ENCODE measurements at places on chromosomes 5 and 9. TPM values are rescaled to one million over a fixed set of nuclear protein-coding genes. Genes with fewer than 3 reads are reported as not detected.

DNA sequence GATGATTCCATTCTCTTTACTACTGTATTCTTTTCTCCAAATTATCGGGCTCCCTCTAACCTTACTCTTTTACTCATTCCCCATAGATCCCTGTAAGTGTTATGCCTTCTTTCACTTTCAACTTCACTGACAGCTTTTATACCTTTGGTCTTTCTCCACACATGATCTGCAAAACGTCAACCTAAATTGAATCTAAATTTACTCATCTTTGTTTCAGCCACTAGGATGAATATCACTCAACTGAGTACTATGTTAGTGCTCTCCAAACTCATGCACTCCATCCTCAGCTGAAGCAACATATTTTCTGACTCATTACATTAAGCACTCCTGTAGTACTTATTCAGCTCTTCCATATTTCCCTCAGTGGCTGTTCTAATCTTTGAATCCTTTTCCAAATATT lies 133.4 kb downstream of the ADAMTS19 start:
- H3K4me3 ChIP-seq = no peak overlapping the region
- no peak overlapping the region for H3K27ac ChIP-seq
- no peak for DNase-seq
- no peaks in the 10 kb centered on the region for H3K36me3 ChIP-seq
- no peaks in the 10 kb centered on the region for H3K4me1 ChIP-seq
- no peaks in the 10 kb centered on the region for H3K27me3 ChIP-seq

- no peaks in the 10 kb centered on the region for H3K36me3 ChIP-seq
- no peaks in the 10 kb centered on the region for H3K27me3 ChIP-seq
- no peak for DNase-seq
- no peaks in the 10 kb centered on the region for H3K4me1 ChIP-seq
- H3K4me3 ChIP-seq = no peak overlapping the region
- no peak overlapping the region for H3K27ac ChIP-seq
Measured at GRCh38 chr9:71096421-71097108, 24.9 kb downstream of the TRPM3 start.

DNA sequence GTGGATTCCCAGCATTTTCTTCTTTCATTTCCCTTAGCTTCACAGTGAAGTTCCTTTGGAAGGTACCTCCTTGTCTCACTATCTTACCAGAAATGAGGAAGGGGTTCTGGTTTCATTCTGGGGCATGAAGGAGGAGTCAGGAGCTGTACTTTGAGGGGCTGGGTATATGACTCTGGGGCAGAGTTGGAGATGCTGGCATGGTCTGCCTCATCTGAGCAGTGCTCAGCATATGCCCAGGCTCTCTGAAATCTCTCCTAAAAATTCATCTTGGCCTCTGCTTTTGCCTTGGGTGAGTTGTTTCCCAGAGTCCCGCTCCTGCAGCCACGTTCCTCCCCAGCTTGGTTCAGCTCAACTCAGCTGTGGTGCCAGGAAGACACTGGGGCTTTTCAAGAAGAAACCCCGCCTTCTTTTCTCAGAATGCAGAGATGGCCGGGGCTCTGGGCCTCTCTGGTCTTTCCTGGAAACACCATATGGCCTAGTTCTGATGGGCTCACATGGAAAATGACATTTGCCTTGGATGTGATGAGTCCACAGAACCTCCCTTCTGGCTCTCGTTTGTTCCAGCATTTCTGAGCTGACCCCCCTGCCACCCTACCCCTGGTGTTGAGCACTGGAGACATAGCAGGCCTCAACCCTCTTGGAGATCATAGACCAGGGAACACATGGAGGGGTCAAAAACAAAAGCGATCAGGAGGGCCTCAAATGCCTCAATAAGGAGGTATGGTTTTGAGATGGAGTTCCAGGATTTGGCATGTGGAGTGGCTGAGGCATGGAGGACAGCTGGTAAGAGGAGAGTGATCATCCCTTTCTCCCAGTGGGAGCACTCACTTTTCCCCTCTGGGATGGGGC lies 12.0 kb upstream of the TGFBR1 start:
- no peak overlapping the region for H3K4me3 ChIP-seq
- H3K4me1 ChIP-seq = no peaks in the 10 kb centered on the region

GRCh38 chr5:142404046-142404477 lies 79.2 kb upstream of the SPRY4 start:
- H3K4me1 ChIP-seq = peaks cover 4% of the 10 kb centered on the region
- no peaks in the 10 kb centered on the region for H3K36me3 ChIP-seq
- no peak overlapping the region for H3K4me3 ChIP-seq
- DNase-seq = no peak

- H3K27ac ChIP-seq = peak overlapping the region; percentile 95
- H3K27me3 ChIP-seq = no peaks in the 10 kb centered on the region
- DNase-seq = peak; percentile 73
- no peak overlapping the region for H3K4me3 ChIP-seq
Measured at GRCh38 chr5:147483961-147484707, 25.7 kb downstream of the DPYSL3 start.

GRCh38 chr9:132040246-132040645 lies 39.4 kb downstream of the MED27 start:
- no peaks in the 10 kb centered on the region for H3K27me3 ChIP-seq
- H3K4me3 ChIP-seq = no peak overlapping the region
- H3K36me3 ChIP-seq = no peaks in the 10 kb centered on the region

DNA sequence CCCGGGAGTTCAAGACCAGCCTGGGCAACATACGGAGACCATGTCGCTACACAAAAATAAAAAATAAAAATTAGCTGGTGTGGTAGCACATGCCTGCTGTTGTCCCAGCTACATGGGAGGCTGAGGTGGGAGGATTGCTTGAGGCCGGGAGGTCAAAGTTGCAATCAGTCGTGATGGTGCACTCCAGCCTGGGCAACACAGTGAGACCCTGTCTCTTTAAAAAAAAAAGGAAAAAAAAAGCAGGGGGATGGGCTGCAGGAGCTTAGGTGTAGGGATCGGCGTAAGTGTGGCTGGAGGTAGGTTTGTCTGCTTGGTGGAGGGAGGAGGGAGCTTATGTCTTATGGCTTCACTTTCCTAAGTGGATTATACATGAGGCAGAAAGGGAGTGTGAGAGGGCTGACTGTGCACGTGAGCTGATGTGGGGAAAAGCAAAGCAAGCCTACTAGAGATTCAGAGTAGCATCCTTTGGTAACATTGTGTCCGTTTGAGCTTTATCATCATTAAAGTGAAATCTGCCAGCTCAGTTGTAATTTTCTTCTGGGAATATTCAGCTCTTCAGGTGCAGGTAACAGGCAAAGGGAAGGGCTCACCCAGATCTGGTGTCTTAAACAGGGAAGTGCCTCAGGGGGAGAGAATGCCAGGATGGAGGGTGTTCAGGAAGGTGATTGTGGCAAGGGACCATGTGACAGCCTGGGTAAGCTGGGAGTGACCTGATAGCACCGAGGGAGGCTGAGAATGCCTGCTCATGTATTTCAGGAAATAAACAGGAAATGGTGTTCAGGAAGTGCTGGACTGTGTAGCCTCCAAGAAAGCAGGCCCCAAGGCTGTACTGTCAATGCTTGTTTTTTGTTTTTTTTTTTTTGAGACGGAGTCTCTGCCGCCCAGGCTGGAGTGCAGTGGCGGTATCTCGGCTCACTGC lies 17.6 kb upstream of the SETX start:
- H3K27ac ChIP-seq = peak overlapping the region; percentile 8
- no peaks in the 10 kb centered on the region for H3K27me3 ChIP-seq
- H3K4me1 ChIP-seq = peaks cover 5% of the 10 kb centered on the region
- peak; percentile 58 for DNase-seq

- H3K4me3 ChIP-seq = peak overlapping the region; percentile 50
- H3K4me1 ChIP-seq = no peaks in the 10 kb centered on the region
- peak; percentile 85 for DNase-seq
Measured at GRCh38 chr9:121299467-121300282, 31.7 kb downstream of the GSN start.

GRCh38 chr5:28468166-28468565 lies 1429.8 kb upstream of the CDH9 start:
- DNase-seq = no peak
- H3K4me1 ChIP-seq = no peaks in the 10 kb centered on the region
- no peak overlapping the region for H3K4me3 ChIP-seq
- no peaks in the 10 kb centered on the region for H3K36me3 ChIP-seq
- H3K27ac ChIP-seq = no peak overlapping the region

DNA sequence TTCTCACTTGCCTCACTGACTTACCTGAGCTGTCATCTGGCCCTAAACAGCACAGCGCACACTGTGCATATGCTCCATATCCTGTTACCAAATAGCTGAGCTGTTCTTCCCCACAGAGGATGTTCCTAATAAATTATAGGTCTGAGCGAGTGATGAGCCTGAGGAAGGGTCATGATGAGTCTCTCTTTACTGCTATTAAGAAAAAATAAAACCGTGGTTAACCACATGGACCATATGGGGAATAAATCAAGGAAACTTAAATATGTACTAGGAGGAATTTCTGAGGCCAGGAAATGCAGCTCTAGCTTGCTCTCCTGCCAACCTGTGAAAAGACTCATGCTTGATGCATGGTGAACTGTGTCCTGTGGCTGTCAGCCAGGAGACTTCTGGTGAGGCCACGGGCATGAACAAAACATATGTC lies 424.8 kb upstream of the DMAC1 start:
- no peaks in the 10 kb centered on the region for H3K36me3 ChIP-seq
- no peak for DNase-seq
- H3K4me3 ChIP-seq = no peak overlapping the region

GRCh38 chr5:152987131-152987530 lies 503.3 kb upstream of the GRIA1 start:
- no peak overlapping the region for H3K4me3 ChIP-seq
- H3K4me1 ChIP-seq = no peaks in the 10 kb centered on the region
- DNase-seq = no peak
- H3K27ac ChIP-seq = no peak overlapping the region

DNA sequence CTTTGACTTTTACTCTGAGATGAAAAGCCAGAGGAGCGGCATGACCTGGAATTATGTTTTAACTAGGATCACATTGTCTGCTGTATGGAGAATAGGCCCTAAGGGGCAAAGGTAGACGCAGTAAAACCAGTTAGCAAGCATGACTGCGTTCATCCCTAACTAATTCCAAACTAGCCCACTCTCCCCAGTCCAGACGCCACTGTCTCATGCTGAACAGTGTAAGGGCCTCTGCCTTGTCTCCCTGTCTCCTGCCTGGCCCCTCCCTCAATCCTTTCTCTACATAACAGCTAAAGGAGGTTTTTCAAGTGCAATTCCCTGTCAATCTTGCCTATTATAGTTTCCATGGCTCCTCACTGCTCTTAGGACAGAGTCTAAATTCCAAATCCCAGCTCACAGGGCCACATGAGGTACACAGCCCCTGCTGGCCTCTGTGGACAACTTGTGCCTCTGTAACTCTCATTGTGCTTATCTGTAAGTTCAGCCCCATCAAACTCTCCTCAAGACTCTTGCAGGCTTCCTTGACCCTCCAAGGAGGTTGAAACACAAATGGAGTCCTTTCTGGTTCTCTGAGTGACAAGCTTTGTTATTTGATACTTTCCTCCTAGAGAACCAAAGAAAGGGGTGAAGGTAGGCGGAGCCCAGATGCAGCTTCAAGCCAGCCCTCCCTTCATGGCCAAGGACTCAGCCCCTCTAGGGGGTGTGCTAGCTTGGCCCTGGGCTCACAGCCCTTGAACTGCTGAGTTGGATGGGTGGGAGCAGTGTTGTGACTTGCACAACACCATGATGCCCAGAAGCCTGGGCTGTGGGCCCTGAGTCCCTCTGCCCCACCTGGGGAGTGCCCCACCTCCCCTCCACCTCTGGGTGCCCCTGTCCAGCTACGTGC lies 16.0 kb upstream of the SLC22A4 start:
- H3K4me1 ChIP-seq = no peaks in the 10 kb centered on the region
- no peaks in the 10 kb centered on the region for H3K36me3 ChIP-seq
- H3K27ac ChIP-seq = no peak overlapping the region
- DNase-seq = no peak
- H3K27me3 ChIP-seq = no peaks in the 10 kb centered on the region
- H3K4me3 ChIP-seq = no peak overlapping the region

- H3K27me3 ChIP-seq = no peaks in the 10 kb centered on the region
- DNase-seq = peak; percentile 35
- H3K4me1 ChIP-seq = peaks cover 16% of the 10 kb centered on the region
Measured at GRCh38 chr9:137307255-137308056, 5.4 kb upstream of the NRARP start.

DNA sequence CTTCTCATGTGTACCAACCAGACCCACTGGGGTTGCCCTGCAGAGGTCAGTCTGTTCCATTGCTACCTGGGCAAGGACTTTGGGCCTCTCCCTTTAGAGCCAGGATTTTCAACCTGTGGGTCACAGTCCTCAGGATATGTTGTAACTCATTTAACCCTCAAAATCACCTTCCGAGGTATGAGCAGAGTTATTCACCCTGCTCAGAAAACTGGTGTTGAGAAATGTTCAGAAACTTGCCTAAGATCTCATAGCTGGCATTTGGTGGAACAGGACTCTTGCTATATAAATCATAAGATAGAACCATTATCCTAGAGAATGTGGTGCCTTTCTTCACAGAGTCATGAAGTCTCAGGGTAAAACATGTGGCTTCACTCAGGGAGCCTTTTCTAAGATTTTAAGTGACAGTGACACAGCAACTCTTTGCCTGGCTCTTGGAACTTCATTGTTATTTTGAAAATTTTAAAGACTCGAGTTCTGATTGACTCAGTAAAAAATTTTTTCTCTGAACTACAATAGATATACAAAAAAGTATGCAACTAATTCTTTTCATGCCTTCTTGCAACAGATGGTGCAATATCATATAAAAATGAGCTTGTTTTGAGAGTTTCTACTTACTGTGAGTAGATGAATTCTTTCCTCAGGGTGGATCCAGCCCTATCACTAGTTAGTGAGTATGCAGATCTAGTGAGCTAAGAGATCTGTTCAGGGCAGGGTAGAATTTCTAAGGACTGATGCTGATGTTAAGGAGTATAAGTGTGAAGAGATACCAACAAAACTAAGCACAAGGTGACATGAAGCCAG lies 29.5 kb downstream of the CAST start:
- no peak overlapping the region for H3K4me3 ChIP-seq
- DNase-seq = no peak
- no peaks in the 10 kb centered on the region for H3K27me3 ChIP-seq
- H3K27ac ChIP-seq = peak overlapping the region; percentile 55
- H3K36me3 ChIP-seq = no peaks in the 10 kb centered on the region
- peaks cover 15% of the 10 kb centered on the region for H3K4me1 ChIP-seq

DNA sequence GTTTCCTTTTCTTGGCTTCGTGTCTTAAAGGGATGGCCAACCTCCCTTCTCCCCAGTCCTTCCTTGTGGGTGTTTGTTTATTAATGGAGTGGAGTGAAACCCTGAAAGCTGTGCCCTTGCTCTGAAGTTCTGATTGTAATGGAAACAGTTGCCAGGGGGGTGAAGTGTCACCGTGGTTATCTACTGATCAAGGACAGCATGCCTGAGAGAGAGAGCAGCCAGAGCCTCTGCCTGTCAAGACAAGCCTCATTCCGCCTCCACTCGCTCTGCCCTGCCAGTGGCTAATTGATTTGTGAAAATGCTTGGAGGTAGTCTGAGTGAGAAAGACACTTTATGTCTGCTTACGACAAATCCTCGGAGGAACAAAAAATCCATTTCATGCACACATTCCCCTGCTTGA lies 143.7 kb upstream of the SLC30A5 start:
- no peak overlapping the region for H3K27ac ChIP-seq
- H3K4me3 ChIP-seq = no peak overlapping the region
- DNase-seq = peak; percentile 69
- H3K27me3 ChIP-seq = no peaks in the 10 kb centered on the region

- H3K4me1 ChIP-seq = peaks cover 21% of the 10 kb centered on the region
- H3K27ac ChIP-seq = no peak overlapping the region
- H3K27me3 ChIP-seq = no peaks in the 10 kb centered on the region
Measured at GRCh38 chr5:9056046-9056445, 489.8 kb downstream of the SEMA5A start.

LRRC19 gene
- polyA plus RNA-seq = not detected

SEMA4D gene
- 4.8 TPM for polyA plus RNA-seq

PCDHB11 gene
- 0.61 TPM for polyA plus RNA-seq

RASEF gene
- polyA plus RNA-seq = not detected

C9orf153 gene
- 0.03 TPM for polyA plus RNA-seq

BDP1 gene
- 4.4 TPM for polyA plus RNA-seq

TMOD1 gene
- 0.54 TPM for polyA plus RNA-seq
